ENCODE measurements at places on chromosomes 7 and 10.
A peak's percentile ranks its signal among the peaks of the same experiment; 100 is the strongest.

GRCh38 chr10:31619531-31620061 is 300.6 kb downstream of the ZEB1 start:
- DNase-seq = no peak

DNA sequence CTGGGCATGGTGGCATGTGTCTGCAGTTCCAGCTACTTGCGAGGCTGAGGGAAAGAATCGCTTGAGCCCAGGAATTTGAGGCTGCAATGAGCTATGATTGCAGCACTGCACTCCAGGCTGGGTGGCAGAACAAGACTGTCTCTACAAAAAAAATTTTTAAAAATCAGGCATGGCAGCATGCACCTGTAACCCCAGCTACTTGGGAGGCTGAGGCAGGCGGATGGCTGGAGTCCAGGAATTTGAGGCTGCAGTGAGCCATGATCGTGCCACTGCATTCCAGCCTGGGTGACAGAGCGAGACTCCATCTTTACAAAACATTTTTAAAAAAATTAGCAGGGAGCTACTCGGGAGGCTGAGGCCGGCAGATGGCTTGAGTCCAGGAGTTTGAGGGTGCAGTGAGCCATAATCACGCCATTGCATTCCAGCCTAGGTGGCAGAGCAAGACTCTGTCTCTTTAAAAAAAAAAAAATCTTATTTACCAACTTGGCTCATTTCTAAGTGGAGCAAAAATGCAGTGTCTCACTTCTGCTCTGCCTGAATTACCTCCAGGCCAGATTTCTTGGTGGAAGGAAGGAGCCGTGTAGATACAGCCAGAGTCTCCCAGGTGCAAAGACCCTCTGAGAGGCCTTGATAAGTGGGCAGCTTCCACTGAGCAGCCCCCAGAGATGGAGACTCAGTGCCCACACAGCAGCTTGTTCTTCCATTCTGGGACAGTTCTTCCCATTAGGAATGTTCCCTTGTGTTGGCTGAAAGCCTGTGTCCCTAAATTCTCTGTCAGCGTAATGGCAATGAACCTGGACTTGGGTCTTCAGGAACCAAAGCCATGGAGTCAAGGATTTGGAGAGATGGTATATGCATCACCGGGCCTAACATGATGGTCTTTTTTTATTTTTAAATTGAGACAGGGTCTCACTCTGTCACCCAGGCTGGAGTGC is 30.0 kb downstream of the GTF2IRD1 start:
- no peak for DNase-seq

GRCh38 chr10:79244068-79244442 is 103.2 kb upstream of the PPIF start:
- no peak for DNase-seq

DNA sequence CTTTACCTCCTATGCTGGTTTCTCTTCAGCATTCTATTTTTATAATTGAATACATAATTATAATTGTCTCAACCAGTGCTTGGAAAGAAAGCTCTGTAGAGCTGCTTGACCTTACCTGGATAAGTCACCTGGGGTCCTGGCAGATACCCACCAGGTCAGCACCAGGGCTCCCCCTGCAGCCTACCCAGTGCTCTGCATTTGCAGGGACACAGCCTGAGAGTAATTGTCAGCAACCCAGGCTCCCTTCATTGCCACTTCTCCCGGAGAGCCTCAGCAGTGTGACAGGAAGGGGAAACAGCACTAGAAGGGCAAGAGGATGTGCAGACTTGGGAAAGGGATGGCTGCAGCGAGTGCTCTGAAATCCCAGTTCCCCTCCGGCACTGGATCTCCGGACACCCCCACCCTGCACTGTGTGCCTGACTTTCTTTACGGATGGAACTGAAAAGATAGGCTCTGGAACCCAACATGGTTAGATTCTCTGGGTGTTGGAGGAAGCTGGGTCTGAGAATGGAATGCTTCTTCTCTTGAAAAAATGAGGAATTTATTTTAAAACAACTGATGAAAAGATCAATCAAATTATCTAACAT is 11.4 kb upstream of the PAX4 start:
- DNase-seq = peak; percentile 72

DNA sequence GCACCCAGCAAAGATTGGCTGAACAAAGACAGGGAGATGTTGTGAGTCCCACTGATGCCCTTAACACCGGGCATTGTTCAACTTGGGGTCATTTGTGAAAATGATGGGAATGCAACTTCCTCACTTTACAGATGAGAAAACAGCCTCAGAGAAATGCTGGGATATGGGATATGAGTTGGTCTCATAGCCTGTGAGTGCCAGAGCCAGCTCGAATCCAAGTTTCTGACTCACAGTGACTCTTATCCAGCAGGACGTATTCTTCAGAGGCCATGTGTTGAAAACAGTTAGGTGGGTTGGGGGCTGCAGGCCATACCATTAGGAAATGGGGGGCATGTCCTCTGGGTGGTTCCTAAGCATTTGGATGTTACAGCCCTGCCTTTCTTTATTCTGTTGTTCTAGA is 45.2 kb downstream of the KIAA1217 start:
- DNase-seq = no peak

- DNase-seq = no peak
Observed at GRCh38 chr10:11748866-11749265, 6.7 kb downstream of the ECHDC3 start.

GRCh38 chr7:3033581-3033980 is 10.1 kb downstream of the CARD11 start:
- no peak for DNase-seq

DNA sequence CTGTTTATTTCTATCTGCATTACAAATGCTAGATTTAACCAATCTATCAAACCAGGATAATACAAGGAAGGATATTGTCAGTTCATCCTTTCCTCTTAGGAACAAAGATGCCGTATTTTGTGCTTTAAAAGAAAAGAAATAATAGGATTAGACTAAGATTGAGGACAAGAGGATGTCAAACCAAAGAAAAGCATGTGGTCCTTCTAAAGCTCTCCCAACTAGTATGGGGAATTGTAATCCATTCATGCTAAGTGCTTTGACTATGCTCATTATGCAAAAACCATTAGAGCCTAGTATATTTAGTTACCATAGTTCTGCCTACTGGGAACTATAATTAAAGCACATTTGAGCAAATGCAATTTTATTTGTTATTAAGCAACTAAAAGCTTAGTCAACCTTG is 280.2 kb downstream of the GRM8 start:
- DNase-seq = peak; percentile 72

GRCh38 chr7:91683823-91684222 is 196.7 kb downstream of the MTERF1 start:
- DNase-seq = no peak

GRCh38 chr7:50641442-50642405 is 76.5 kb upstream of the DDC start:
- DNase-seq = no peak

GRCh38 chr10:124007773-124008145 is 85.6 kb downstream of the CHST15 start:
- DNase-seq = no peak

DNA sequence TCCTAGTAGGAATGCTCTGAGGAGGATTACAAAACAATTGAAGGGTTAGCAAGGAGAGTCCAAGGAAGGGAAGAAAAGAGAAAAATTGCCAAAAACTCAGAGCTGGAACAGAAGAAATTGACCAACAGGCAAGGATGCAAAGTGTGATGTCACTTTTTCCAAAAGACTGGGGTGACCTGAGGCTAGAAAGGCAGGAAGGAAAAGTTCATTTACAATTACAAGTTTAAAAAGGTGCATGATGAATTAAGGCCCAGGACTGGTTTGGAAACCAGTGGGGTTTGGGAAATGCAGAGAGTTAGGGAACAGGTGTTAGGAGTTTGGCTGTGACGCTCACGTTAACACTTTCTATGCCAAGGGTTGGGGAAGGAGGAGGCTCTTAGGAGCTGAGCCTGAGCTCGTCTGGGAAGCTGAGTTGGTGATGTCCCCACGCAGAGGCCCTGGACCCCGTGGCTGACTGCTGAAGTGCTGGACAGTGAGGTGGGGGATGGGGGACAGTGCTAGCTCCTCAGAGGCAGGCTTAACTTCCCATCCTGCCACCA is 92.6 kb upstream of the PODXL start:
- no peak for DNase-seq

GRCh38 chr7:7148798-7149481 is 33.4 kb upstream of the C1GALT1 start:
- no peak for DNase-seq

DNA sequence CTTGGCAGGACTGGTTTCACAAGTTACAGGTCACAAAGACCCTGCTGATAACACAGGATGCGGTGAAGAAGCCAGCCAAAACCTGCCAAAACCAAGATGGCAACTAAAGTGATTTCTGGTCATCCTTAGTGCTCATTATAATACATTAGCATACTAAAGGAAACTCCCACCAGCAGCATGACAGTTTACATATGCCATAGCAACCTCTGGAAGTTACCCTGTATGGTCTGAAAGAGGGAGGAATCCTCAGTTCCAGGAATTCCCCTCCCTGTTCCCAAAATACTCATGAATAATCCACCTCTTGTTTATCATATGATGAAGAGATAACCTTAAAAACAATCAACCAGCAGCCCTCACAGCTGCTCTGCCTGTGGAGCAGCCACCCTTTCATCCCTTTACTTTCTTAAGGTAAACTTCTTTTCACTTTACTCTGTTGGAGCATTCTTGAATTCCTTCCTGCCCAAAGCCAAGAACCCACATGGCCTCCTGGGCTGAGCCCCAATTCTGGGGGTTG is 21.9 kb downstream of the DPY19L1 start:
- DNase-seq = no peak

DNA sequence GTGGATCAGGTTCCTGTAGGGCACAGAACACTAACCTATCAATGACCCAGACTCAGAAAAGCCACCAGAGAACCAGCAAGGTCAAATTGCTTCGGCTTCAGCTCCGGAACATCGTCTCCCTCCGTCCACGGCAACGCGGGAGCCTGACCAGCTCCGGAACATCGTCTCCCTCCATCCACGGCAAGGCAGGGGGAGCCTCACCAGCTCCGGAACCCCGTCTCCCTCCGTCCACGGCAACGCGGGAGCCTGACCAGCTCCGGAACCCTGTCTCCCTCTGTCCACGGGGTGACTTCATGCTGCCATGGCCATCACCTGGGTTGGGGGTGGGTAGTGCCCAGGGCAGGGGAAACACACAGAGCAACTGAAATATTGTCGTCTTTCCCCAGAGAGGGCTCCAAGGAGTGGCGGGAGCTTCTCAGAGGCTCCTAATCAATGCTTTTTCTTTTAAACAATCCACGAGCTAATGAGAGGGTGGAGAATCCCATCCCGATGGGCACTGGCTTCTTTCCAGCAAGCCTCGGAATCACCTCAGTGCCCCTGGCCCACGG is 403.5 kb downstream of the DNAJB6 start:
- no peak for DNase-seq

- DNase-seq = no peak
Observed at GRCh38 chr10:100600218-100600617, 64.5 kb downstream of the HIF1AN start.

- no peak for DNase-seq
Observed at GRCh38 chr7:42945821-42946626, 13.8 kb downstream of the MRPL32 start.

DNA sequence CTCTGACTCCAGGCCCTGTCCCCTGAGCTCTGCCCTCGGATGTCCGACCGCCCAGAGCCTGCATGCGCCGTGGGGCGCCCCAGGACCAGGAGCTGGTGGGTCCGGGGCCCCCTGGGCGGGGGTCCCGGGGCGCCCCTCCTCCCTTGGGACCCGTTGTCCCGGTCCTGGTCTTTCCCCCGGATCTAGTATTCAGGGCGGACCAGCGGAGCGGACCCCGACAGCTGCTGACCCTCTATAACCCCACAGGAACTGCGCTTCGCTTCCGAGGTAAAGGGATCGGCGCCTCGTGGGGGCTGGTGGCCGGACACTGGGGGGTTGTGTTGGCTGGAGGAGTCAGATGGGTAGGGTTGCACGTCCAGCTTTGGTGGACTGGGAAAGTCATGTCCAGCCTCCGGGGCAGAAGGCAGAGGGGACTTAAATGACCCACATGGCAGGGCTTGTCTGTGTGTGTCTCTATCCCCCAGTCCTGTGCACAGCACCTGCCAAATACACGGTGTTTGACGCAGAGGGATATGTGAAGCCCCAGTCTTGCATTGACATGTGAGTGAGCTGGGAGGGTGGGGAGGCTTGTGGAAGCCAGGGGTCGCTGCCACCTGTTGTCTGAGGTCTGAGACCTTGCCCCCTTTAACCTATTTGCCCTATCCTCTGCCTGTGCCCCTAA is 520 bp downstream of the MOSPD3 start:
- DNase-seq = peak; percentile 37

- no peak for DNase-seq
Observed at GRCh38 chr10:35463878-35464277, 127.6 kb downstream of the CCNY start.
